ENCODE measurements at places on chromosomes 7 and 10.

DNA sequence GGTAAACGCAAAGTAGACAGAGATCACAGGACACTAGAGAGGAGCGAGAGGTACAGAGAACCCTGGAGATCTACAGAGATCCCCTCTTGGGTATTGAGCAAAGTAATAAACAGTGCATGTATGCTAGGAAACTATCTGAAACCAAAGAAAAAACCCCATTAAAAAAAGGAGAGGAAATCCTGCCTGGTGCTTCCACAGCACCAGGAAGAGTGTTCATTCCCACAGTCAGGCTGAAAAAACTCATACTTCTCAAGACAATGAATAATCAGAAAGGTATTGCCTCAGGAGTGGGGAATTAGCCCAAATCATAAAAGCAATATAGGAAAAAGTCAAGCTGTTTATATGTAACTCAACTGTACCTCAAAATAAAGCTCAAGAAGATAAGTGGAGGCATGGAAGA lies 59.1 kb downstream of the ANKRD26 start:
- DNase-seq, result no peak

- DNase-seq, result no peak
Measured at GRCh38 chr10:33046792-33047191, 88.8 kb upstream of the ITGB1 start.

GRCh38 chr10:16931930-16932329 lies 114.7 kb upstream of the RSU1 start:
- no peak for DNase-seq

GRCh38 chr7:103622274-103622673 lies 176.3 kb upstream of the SLC26A5 start:
- DNase-seq, result no peak
